ENCODE measurements at places on chromosomes 11 and 22.
A peak's percentile ranks its signal among the peaks of the same experiment; 100 is the strongest.

DNA sequence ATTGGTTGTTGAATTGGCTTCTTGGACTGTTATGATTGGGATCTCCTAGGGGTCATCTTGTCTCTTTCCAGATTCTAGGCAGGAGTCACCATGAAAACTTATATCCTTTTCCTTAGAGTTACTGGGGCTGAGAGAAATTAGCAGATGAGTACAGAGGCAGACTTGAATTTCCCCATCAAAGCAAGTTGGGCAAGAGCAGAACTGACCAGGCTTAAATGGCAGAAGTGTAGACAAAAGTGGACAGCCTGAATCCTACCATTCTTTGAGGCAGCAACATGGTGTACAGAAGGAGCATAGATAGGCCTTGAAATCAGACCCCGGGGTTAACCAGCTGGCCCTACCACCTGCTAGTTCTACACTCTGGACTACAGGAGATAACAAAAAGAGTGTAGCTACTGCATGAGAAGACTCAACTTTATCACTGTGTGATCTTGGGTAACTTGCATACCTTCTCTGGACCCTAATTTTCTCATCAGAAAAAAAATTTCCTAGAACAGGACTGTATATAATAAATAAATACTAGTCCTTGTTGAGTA, 427.4 kb upstream of the CADM1 start:
- DNase-seq = no peak

DNA sequence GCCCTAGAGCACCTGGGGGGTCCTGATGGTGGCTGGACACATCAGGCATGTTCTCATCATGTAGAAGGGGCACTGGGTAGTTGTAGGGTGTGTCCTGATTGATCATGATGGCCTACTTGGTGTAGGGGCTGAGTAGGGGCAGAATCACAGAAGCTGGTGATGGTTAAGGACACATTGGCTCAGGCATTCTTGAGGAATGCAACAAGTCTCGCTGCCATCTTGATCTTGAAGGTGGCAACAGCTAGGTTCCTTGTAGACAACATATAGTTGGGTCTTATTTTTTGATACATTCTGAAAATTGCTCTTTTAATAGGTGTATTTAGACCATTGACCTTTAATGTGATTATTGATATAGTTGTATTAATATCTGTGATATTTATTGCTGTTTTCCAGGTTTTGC, 28.1 kb downstream of the PPP6R3 start:
- no peak for DNase-seq

DNA sequence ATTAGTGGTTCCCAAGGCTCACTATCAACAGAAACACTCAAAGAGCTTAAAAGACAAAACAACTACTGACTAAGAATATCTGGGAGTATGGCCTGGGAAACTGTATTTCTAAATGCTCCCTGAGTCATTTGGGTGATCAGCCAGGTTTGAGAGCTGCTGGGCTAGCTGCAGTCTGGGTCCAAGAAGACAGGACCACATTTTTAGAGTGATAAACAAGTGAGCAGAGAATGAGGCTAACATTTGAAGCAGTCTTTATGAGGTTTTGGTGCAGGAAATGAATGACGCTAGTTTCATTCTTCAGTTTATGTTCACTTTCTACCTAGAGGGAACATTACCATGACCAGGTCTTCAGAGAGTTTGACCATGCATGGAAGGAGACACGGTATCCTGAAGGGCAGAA, 97.7 kb downstream of the TEAD1 start:
- no peak for DNase-seq

GRCh38 chr11:61160487-61161189, 588 bp downstream of the VPS37C start:
- DNase-seq = no peak

- no peak for DNase-seq
Observed at GRCh38 chr11:132423266-132423665, 1052.9 kb downstream of the NTM start.

DNA sequence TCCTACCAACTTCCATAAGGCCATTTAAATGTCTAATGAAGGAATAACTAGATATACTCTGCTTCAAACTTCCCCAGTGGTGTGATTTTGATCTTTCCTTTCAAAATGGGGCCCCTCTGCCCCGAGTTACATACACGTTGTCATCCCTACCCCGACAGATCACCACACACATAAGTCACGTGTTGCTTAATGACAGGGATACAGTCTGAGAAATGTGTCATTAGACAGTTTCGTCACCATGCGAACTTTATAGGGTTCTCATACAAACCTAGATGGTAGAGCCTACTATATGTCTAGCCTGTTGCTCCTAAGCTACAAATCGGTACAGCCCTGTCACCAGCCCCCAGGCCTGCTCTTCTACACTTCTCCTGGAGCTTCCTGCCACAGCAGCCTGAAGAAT, 49.8 kb upstream of the SCUBE2 start:
- no peak for DNase-seq

GRCh38 chr11:67375320-67376055, 2.1 kb upstream of the CLCF1 start:
- DNase-seq = no peak

DNA sequence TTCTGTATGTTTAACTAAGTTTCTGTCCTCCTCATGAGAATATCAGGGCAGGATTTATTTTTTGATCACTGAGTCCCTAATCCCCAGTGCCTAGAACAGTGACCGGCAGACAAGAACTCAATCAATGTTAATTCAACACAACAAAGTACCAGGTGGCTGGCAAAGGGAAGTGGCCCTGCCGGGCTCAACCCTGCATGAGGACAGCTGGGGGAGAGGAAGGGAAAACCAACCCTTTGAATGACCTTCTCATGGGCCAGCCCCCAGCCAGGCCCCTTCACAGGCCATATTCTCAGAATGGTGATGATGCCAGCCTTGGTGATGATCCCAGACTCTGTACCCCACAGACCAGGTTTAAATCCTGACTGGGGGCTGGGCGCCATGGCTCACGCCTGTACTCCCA, 1.4 kb upstream of the MFNG start:
- no peak for DNase-seq

DNA sequence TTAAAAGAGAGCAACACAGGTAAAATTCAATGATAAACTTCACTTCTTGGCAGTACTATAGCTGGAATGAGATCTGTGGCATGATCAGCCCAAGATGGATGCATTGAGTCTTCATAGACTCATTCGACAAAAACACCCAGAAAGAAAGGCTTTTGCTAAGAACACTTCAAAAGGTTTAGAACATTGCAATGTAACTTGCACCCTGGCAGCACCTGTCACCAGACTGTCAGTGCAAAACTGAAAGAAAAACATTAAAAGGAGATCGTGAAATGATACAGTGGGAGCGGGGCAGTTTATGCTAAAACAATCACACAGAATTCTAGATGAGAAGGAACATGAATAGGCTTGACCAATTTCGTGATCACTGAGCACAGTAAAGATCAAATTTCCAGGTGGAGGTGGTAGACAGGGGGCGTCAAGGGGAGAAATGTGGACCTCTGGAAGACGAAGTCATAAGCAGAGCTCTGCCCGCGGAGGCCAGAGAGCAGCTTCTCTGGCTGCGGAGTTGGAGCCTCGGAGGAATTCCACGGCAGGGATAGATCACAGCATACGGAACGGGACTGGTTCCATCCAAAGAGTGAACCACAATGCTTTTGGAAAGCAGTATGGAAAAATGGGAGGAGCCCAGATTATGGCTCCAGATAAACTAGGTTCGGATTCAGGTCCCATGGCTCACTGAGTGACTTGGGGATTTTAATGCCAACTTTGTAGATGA, 11.9 kb downstream of the VSIG10L2 start:
- no peak for DNase-seq

DNA sequence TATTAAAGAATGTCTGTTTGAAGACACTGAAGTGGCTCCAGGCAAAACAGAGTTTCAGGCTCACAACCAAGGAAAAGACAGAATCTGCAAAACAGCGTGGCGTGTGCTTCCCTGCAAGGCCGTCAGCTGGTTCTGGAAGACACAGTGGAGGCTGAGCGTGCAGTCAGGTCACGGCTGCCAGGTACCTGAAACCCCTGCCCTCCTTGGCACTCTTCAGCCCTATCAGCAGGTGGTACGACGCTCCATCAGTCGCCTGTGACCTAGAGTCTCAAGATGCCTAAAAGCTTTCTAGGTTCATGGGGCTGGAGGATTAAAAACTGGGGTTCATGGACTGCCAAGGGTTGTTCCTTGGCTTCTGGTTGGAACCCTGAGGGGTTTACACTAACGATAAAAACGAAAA, 65.9 kb downstream of the TRMU start:
- DNase-seq = no peak

DNA sequence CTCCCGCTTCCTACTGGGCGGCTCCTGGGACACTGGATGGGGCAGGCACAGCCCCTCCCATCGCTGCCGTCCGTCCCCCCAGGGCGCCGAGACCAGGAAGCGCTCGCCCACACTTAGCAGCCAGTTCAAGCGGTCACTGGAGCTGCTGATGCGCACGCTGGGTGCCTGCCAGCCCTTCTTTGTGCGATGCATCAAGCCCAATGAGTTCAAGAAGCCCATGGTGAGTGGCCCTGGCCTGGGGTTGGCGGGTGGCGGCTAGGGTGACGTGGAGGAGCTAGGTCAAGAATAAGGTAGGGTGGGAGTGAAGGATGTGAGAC, 44.6 kb downstream of the MYO7A start:
- DNase-seq = no peak

DNA sequence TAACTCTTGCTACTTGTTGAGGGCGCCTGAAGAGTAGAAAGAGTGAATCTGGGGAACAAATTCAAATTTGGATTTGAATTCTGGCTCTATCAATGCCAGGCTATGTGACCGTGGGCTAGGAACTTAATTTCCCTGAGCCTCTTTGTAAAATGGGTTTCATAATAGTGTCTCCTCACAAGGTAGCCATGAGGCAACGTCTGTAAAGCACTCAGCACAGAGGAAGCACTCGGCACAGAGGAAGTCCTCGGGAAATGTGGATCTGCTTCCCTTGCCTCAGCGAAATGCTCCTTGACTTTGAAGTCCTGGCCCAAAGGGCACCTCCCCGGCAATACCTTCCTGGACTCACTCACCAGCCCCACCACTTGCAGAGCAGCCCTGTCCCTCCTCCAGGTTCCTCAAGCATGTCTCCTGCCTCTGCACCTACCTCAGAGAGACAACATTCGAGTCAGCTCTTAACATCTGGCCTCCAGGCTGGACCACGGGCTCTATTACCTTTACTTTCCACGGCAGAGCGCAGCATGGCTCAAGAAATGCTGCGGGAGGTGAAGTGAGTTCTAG, 17.7 kb downstream of the CD6 start:
- DNase-seq = peak; percentile 42

GRCh38 chr11:27388001-27388400, 25.0 kb upstream of the CCDC34 start:
- DNase-seq = no peak

DNA sequence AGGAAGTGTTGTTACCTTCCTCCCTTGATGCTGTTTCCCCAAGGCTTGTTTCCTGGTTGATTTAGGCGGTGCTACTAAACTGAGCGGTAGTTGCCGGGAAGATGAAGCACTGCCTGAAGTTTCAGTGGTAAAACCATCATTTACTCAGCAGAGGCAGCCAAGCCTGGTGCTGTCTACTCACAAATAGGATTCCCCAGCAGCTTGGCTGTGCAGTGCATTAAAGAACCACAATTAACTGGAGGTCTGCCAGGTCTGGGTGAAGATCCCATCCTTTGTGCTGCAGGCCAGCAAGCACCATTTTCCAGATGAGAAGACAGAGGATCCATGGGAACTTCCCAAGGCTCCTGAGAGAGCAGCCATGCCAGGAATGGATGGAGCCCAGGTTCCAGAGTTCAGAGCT, 231.9 kb upstream of the E2F8 start:
- DNase-seq = no peak

- DNase-seq = no peak
Observed at GRCh38 chr11:101915791-101916291, 481 bp downstream of the ANGPTL5 start.

- peak; percentile 87 for DNase-seq
Observed at GRCh38 chr11:58573451-58574104, 2.1 kb downstream of the LPXN start.

DNA sequence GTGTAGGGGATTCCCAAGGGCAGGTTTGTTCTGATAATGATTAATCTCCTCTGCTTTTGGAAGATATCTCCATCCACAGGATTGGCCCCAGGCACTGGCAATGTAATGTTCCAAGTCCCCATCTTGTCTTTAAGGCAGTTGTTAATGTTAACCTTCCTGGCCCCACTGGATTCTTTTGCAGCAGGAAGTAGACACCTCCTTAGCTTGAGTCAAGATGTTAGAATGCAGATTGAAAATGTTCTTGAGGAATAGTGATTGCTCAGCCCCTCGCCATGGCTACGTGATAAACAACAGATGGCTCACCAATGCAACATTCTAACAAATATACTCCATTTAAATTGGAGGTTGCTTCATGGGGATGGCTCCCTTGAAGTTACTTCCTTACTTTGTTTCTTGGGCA, 7.3 kb downstream of the HEPHL1 start:
- DNase-seq = no peak

- DNase-seq = no peak
Observed at GRCh38 chr22:40594924-40595323, 41.6 kb downstream of the MRTFA start.

- no peak for DNase-seq
Observed at GRCh38 chr11:18754308-18754707, 28.3 kb upstream of the IGSF22 start.

- no peak for DNase-seq
Observed at GRCh38 chr11:72864702-72865655, 50.8 kb downstream of the ATG16L2 start.

- DNase-seq = no peak
Observed at GRCh38 chr11:116035977-116036376, 531.8 kb upstream of the CADM1 start.

GRCh38 chr11:34351687-34352469, 5.9 kb downstream of the ABTB2 start:
- no peak for DNase-seq

GRCh38 chr11:95175818-95176380, 55.1 kb downstream of the SESN3 start:
- DNase-seq = no peak

All from activated naive CD4-positive, alpha-beta T cell treated with anti-CD3 and anti-CD28 coated beads for 36 hours (primary cell).